ENCODE measurements at places on chromosomes 2 and 18.

DNA sequence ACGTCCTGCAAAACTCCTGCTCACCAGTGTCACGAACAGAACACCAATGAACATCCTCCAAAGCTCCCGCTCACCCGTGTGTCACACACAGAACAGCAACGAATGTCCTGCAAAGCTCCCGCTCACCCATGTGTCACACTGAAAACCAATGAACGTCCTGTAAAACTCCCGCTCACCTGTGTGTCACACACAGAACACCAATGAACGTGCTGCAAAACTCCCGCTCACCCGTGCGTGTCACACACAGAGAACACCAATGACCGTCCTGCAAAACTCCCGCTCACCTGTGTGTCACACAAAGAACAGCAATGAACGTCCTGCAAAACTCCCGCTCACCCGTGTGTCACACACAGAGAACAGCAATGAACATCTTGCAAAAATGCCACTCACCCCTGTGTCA, 20.5 kb upstream of the FAM110C start:
- DNase-seq, result no peak

- no peak for DNase-seq
Measured at GRCh38 chr2:328761-329160, 40.9 kb upstream of the ALKAL2 start.

DNA sequence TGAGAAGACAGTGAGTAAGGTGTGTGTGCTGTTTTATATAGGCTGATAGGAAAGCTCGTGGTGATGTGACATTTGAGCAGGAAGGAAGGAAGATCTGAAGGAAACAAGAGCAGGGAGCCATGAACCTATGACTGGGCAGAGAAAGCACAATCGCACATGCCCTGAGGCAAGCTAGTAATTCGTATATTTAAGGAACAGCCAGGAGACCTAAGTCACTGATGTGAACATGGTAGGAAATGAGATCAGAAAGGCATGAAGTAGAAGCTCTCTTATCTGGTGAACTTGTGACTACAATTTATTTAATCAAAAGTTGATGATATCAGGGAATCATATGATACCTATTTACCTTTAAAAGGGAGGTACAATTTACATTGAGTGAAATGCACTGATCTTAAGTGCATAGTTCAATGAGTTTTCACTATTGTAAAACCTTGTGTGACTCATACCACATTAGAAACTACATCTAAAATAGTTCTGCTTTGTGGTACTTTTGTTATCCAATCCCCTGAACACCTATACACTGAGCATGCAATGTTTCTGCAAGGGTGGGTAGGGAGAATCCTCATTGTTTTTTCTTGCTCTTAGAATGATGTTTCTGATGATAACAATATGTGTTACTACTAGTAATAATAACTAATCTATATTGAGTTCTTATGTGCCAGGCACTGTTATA, 67.5 kb downstream of the GALNT13 start:
- DNase-seq, result no peak

- DNase-seq, result no peak
Measured at GRCh38 chr2:235582729-235583128, 88.9 kb downstream of the AGAP1 start.

DNA sequence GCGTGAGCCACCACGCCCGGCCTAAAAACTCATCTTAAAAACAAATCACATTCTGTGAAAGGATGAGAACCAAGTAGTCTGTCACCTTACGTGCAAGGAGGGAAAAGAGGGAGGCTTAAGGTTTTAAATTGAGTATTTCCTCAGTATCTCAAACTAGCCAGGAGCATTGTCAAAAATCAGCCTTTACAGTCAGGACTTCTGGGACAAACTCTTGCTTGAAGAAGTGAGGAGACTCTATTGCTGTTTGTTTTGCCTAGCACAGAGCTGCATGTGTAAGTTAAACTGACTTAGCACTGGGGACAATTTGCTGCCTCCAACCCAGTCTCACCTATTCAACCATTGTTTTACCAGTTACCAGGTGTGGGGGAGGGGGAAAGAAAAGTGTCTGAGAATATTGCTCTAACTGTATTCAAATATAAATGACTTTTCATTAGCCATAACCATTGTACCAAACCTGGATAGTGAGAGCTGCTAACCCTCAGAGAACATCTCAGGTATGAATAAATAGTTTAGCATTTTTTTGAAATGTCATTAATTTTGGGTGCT, 3.6 kb downstream of the INO80D start:
- no peak for DNase-seq

- DNase-seq, result no peak
Measured at GRCh38 chr2:72911256-72911655, 6.1 kb upstream of the EMX1 start.

DNA sequence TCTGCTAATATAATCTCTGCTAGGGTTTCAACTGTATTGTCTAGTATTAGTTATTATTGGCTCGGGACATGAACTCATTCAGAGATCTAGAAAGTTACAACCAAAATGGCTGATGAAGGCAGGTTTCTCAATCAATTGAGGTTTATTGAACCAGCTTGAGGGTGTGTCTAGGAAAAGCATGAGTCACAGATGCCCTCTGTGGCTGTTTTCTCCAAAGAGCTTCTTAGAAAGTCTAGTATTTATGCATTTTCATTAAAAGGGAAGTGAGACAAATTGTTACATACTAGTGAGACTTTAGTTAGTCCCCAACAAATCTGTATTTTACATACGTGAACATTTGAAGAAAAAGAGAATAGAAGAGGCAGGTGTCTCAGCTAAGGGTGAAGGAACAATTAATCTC, 23.0 kb upstream of the RTTN start:
- peak; percentile 81 for DNase-seq

DNA sequence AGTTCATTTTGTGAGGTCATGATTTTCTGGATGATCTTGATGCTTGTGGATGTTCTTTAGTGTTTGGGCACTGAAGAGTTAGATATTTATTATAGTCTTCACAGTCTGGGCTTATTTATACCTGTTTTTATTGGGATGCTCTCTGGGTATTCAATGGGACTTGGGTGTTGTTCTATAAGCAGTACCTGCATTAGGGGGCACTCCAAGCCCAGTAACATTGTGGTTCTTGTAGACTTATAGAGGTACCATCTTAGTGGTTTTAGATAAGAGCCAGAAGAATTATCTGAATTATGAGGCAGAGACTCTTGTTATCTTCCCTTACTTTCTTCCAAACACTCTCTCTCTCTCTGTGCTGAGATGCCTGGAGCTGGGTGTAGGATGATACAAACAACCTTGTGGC, 470.0 kb downstream of the PIK3C3 start:
- DNase-seq, result no peak

DNA sequence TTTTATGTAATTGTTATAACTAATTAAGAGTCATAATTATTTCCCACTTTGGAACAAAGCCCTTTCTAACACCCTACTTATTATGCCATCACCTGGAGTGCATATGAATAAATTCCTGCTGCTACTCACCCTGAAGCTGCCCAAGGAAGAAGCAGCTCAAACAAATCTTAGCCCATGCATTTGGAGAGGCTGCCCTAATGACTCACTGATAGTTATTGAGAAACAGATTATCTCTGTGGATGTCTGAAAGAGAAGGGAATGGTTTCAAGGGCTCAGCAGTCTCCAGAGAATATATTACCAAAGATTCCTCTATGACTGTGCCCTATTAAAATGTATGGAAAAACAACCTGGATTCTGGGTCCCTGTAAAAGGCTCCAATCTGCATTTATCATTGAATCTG, 81.0 kb downstream of the GPR39 start:
- no peak for DNase-seq

GRCh38 chr2:227191367-227191766, 26.9 kb downstream of the COL4A3 start:
- DNase-seq, result no peak

- DNase-seq, result no peak
Measured at GRCh38 chr18:22698711-22699110, 234.4 kb upstream of the RBBP8 start.
